ENCODE measurements at places on chromosomes 6 and 20.

DNA sequence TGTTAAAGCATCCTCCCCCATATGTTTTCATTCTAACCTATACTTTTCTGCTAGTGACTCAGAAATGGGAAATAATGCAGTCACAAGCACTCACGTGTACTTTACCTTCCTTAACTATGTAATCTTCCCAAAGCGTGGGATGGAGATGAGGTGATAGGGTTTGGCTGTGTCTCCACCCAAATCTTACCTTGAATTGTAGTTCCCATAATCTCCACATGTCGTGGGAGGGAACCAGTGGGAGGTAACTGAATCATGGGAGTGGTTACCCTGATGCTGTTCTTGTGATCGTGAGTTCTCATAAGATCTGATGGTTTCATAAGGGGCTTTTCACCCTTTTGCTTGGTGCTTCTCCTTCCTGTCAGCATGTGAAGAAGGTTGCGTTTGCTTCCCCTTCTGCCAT, 35.4 kb downstream of the AGPAT4 start:
- DNase-seq, result no peak

GRCh38 chr20:63082308-63082938, 75.7 kb upstream of the BHLHE23 start:
- peak; percentile 29 for DNase-seq

DNA sequence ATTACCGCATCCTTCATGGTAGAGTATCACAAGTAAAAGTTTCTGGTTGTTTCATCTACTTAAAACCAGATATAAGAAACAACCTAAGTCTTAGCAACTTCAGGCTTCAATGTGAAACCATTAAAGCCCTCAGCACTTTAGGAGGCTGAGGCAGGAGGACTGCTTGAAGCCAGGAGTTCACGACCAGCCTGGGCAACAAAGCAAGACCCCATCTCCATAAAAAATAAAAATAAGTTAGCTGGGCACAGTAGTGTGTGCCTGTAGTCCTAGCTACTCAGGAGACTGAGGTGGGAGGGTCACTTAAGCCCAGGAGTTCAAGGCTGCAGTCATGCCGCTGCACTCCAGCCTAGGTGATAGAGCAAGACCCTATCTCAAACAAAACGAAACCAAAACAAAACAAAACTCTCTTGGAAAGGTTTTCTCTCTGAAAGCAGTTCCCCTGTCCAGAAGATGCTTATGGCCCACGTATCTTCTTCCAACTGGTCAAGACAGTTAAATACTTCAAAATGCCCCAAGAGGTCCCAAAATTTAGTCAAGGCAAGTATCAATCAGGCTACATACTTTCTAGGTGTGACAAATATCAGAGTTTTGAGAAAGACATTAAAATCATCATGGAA, 9.9 kb downstream of the TAF11 start:
- no peak for DNase-seq

DNA sequence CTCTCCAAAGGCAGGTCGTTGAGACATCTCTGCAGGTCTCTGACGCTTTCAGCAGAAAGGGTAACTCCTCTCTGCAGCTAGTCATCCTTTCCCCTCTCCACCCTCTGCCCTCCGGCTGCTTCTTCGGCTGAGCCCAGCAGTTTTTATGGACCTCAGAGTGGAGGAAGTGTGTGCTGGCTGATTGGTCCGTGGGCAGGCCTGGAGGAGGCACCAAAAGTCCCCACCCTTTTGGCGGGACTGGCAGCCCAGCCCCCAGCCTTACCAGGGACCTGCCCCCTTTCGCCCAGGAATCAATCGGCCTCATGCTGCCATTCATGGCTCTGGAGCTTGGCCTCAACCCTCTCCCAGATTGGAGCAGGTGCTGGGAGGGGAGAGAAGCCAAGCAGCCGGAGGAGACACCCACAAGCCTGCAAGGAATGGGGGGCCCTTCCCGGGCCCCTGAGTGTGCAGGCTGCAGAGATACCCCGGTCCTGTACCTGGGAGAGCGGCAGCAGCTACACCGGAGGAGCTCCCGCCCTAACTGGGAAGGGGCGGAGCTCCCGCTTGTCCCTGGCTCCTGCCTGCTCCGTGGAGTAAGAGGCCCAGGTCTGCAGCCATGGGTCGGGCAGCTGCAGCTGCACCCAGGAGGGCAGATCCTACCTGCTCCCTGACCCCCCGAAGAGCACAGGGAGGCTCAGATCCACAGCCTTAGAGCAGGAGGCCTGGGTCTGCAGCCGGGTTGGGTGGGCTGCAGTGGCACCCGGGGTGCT, 170.3 kb upstream of the SOX4 start:
- no peak for DNase-seq

DNA sequence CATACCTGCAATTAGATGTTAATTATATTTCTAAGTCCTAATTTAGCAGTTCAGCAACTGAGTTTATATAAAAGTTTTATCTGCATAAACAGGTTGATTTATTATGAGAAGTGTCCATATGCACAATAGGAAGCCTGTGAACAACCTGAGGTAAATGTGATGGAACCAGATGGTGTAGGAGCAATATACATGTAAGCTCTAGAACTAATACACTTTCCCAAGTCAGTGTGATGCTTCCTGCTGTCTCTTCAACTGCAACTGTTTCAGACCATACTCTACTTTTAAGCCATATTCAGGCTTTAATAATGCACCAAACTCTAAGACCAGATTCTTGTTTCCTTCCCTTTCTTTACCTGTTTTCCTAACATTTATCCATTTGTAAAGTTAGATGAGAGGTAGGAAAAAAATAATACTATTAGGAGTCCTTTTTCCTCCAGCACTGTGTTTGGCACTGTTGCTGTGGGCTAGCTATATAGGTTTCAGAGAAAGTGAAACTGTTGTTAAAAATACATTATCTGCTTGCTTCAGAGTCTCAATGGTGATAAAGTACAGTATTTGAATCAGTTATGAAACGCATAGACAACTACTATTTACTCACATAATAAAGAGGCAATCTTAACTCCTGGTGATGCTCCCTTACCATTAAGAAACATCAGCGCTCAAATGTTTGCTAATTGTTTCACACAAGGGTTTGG, 1009.3 kb downstream of the GRIK2 start:
- DNase-seq, result no peak

- no peak for DNase-seq
Observed at GRCh38 chr6:684831-685636, 7.9 kb downstream of the EXOC2 start.

GRCh38 chr20:34491226-34491931, 24.8 kb upstream of the DYNLRB1 start:
- no peak for DNase-seq

DNA sequence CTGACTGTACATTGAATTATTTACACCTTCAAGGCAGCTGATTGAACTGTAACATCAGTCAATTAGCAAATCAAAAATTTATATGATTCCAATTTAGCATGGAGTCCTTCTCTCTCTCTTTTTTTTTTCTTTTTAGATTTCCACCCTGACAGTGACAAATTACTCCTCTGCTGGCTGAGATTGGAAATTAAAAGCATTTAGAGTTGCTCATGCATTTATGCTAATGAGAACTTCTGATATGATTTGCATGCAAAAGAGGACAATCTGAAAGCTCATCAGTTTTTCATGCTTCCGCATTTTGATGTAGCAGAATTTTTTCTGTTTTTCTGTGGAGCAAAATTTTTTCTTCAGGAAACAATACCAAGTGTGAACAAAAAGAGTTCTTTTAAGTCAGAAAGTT, 130.5 kb upstream of the NOX3 start:
- DNase-seq, result no peak

DNA sequence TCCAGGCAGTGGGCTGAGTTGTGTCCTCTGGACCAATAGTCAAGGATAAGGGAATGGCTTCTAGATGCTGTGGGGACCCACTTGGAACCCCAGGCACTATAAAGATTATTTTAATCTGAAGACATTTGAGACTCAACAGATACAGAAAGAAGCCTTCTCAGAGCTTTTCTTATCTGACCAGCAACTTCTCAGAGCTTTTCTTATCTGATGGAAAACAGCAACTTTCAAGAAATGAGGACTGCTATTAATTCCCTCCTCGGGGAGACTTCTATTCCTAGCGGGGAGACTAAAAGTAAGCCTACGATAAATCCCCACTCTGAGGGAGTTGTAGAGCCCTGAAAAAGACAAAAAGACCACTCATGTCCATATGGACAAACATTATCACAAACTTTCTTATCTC, 160.5 kb downstream of the RNASET2 start:
- no peak for DNase-seq

DNA sequence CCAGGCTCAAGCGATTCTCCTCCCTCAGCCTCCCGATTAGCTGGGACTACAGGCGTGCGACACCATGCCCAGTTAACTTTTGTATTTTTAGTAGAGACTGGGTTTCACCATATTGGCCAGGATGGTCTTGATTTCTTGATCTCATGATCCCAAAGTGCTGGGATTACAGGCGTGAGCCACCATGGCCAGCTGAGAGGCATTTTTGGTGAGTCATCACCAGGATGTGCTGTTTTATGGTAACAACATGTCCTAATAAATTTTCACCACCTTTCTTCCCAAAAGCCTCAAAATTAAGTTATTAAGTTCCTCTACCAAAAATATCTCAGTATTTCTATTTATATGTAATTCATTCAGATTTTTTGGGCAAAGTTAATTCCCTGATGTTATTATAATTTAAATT, 53.5 kb downstream of the COL21A1 start:
- peak; percentile 41 for DNase-seq

GRCh38 chr20:62476056-62476838, 452 bp upstream of the GATA5 start:
- DNase-seq, result no peak

DNA sequence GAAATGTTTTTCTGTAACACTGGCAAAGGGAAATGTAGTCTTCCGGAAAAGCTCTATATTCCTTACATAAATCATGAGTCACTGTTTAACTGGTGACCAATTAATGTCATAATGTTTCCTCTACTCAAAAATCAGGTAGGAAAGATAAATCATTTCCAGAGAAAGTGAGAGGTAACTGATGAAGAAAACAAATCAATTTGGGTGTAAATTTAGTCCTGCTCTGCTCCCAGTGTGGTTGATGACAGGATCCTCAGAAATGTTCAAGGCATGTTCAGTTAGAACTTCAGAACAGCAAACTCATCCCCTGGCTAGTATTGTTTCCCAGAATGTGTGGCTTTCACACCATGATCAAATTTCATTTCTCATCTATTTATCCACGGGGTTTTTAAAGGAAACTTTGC, 38.8 kb upstream of the SPACA1 start:
- DNase-seq, result peak; percentile 10

DNA sequence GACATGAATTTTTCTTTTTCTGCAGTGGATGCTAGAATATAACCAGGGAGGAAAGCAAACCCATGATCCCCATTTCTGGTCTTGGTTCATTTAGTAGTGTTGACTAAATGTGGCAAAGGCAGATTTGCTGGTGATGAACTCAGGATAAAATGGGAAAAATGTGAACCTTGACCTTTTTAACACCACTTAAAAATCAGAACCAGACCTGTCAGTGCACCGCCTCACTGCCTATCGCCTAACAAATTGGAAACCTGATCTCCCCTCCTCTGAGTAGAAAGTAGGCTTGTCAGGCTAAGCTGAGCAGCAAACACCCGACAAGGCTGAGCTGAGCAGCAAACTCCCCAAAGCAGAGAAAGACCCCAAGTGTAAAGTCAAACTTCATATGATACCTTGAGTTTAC, 254.8 kb downstream of the FOXC1 start:
- DNase-seq, result no peak

- peak; percentile 94 for DNase-seq
Observed at GRCh38 chr20:58555078-58555765, 40.0 kb upstream of the APCDD1L start.

DNA sequence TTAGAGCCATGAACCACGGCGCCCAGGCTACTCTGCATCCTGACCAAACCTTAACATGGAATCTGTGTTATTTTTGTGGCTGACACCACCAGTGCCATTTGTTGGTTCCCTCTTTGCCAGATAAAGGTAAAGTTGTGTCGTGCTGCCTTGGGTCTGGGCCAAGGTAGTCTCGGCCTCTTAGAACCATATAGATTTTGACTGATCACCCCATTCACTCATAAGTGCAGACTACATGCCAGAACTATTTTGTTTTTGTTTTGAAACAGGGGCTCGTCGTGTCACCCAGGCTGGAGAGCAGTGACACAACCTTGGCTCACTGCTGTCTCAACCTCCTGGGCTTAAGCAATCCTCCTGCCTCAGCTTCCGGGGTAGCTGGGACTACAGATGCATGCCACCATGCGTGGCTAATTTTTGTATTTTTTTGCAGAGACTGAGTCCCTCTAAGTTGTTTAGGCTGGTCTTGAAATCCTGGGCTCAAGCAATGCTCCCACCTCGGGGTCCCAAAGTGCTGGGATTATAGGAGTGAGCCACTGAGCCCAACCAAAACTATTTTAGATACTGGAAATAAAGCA, 19.2 kb upstream of the RIPOR3 start:
- no peak for DNase-seq

- no peak for DNase-seq
Observed at GRCh38 chr20:3970016-3970415, 45.3 kb downstream of the RNF24 start.

DNA sequence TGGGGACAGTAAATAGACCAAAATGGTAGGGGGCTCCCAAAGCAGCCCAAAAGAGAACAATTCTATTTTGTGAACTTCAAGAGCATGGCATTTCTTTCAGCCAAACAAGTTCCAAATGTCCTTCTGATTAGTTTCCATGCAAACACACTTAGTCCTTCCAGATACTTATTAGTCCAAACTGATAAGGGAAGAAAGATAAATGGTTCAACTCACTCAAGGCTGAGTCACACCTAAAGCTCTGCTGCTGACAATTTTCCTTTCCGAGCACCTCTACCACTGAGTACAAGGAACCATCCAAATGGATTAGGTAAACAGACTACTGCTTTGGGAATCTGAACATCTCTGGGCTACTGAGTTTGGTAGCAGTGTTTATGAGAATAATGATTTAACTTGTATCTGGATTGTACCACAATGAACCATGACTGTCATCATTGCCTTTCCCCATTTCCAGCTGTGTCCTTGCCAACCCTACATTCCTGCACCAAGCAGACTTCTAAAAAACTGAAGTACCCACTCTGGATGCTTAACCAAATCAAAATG, 71.2 kb downstream of the TNFRSF21 start:
- DNase-seq, result peak; percentile 35

DNA sequence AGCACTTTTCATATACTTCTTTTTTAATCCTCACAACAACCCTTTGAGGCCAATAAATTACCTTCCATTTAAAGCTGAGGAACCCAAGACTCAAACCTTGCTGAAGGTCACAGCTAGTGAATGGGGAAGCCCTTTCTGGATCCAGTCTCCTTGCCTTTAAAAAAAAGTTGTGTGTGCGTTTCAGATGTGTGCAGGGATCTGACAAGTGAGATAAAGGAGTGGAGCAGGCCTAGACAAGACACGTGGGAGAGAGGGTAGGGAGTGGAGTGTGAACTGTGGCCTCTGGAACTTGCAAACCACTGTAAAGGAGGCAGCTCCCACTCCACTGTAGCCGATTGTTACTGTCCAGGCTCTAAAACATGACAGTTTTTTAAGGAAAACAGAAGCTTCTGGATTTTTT, 1.9 kb downstream of the KLHL32 start:
- no peak for DNase-seq

Data from A172 (cell line).